ENCODE measurements at places on chromosomes 13 and 19.

DNA sequence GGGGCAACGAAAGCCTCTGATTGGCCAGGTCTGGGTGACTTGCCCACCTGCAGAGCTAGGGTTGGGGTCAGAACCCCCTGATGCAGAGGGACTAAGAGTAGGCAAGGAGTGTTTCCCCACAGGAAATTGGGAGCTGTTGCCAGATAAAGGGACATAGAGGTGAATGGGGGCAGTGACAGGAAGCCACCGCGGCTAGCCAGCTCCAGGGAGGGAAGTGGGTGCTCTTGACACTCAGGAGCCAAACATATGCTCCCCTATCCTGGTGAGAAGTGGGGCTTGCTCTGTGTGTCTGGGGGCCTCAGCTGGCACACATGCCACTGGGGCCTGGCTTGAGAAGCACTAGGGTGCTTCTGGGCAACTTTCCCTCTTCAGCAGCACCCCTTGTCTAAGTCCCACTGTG, 26.0 kb downstream of the WDR88 start:
- no peak for DNase-seq
- H3K4me1 ChIP-seq: peaks cover 9% of the 10 kb centered on the region
- no peaks in the 10 kb centered on the region for H3K27me3 ChIP-seq
- no peak overlapping the region for H3K27ac ChIP-seq
- no peaks in the 10 kb centered on the region for H3K36me3 ChIP-seq
- no peak overlapping the region for H3K4me3 ChIP-seq

GRCh38 chr13:79626924-79627323, 146.0 kb downstream of the NDFIP2 start:
- no peak overlapping the region for H3K27ac ChIP-seq
- no peak for DNase-seq
- no peaks in the 10 kb centered on the region for H3K36me3 ChIP-seq
- no peaks in the 10 kb centered on the region for H3K27me3 ChIP-seq

DNA sequence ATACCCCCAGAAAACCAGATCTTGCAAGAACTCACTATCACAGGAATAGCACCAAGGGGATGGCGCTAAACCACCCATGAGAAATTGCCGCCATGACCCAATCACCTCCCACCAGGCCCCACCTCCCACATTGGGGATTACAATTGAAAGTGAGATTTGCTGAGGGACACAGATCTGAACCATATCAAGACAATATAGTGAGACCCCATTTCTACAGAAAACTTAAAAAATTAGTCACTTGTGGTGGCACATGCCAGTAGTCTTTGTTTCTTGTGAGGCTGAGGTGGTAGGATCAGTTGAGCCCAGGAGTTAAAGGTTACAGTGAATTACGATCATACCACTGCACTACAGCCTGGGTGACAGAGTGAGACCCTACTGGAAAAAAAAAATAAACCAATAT, 9.7 kb downstream of the DNAJC15 start:
- H3K4me1 ChIP-seq: no peaks in the 10 kb centered on the region
- no peak for DNase-seq
- H3K27ac ChIP-seq: no peak overlapping the region
- H3K36me3 ChIP-seq: peaks cover 11% of the 10 kb centered on the region
- H3K4me3 ChIP-seq: no peak overlapping the region

- no peak for DNase-seq
- H3K27me3 ChIP-seq: no peaks in the 10 kb centered on the region
- peaks cover 6% of the 10 kb centered on the region for H3K4me1 ChIP-seq
Measured at GRCh38 chr19:34767951-34768350, 5.1 kb downstream of the ZNF599 start.

DNA sequence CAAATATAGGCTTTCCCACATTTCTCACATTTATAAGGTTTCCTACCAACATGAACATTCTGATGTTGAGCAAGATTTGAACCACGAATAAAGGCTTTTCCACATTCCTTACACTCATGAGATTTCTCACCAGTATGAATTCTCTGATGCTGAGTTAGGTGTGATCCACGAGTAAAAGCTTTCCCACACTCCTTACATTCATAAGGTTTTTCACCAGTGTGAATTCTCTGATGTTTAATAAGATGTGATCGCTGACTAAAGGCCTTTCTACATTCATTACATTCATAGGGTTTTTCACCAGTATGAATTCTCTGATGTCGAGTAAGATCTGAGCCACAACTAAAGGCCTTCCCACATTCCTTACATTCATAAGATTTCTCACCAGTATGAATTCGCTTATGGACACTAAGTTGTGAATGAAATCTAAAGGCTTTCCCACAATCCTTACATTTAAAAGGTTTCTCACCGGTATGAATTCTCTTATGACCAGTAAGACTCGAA, 19.0 kb downstream of the ZNF790 start:
- H3K27ac ChIP-seq: no peak overlapping the region
- DNase-seq: no peak
- H3K4me1 ChIP-seq: no peaks in the 10 kb centered on the region
- no peaks in the 10 kb centered on the region for H3K27me3 ChIP-seq
- H3K4me3 ChIP-seq: no peak overlapping the region
- peaks cover 3% of the 10 kb centered on the region for H3K36me3 ChIP-seq

GRCh38 chr19:49887037-49887664, 9.5 kb downstream of the IL4I1 start:
- H3K27me3 ChIP-seq: no peaks in the 10 kb centered on the region
- H3K27ac ChIP-seq: no peak overlapping the region
- peaks cover 32% of the 10 kb centered on the region for H3K36me3 ChIP-seq
- no peak overlapping the region for H3K4me3 ChIP-seq
- H3K4me1 ChIP-seq: peaks cover 17% of the 10 kb centered on the region

GRCh38 chr19:35986111-35986510, 8.9 kb upstream of the SDHAF1 start:
- H3K4me1 ChIP-seq: no peaks in the 10 kb centered on the region
- no peak for DNase-seq
- peaks cover 81% of the 10 kb centered on the region for H3K27me3 ChIP-seq
- H3K27ac ChIP-seq: no peak overlapping the region
- no peak overlapping the region for H3K4me3 ChIP-seq
- no peaks in the 10 kb centered on the region for H3K36me3 ChIP-seq

GRCh38 chr19:5635427-5635826, 12.5 kb downstream of the SAFB start:
- H3K27ac ChIP-seq: no peak overlapping the region
- H3K4me1 ChIP-seq: peaks cover 31% of the 10 kb centered on the region
- H3K27me3 ChIP-seq: no peaks in the 10 kb centered on the region
- peaks cover 30% of the 10 kb centered on the region for H3K36me3 ChIP-seq
- DNase-seq: no peak
- no peak overlapping the region for H3K4me3 ChIP-seq

DNA sequence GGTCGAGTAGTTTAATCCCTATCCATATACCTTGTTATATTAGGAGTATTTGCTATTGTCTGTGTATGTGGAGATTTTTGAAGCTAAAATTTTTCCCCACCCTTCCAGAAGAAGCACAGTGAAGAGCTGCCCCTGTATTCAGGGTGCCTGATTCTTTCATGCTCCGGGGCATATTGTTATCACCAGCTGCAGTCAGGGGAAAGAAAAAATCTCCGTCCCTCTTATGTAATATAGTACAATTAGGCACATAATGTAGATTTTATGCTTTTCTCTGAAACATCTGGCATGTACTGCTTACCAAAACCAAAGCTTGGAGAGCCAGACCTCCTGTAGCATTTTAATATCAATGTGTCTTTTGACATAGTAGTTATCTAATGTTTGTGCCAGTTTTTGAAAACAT, 214.9 kb upstream of the EDNRB start:
- no peaks in the 10 kb centered on the region for H3K36me3 ChIP-seq
- no peak overlapping the region for H3K27ac ChIP-seq
- H3K4me1 ChIP-seq: peaks cover 6% of the 10 kb centered on the region

DNA sequence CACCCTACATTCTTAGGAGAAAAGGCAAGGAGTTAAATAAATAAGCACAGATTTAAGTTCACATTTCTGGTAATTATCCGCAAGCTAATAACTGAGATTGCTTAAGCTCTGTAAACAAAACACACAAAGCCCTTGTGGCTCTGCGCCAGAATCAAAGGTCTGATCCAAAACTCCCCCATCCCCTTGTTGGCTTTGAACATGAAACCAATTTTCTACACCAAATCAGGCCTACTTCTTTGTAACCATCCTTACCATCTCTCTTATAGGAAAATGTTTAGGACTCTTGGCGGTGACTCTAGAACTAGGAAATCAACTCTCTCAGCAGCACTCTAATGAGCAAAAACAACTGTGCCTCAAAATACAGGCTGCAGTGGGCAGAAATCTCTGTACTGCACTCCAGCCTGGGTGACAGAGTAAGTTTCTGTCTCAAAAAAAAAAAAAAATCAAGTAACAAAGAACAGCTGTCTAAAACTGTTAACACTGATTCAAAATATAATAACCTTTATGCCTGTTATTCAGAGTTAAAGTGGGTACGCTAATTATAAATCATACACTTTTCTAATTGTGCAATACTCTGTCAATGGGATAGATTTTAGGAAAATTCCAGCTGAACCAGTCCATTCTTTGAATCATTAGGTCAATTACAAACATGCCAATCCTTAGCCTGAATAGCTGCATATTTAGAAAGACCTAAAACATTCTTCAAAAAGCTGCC, 25.8 kb downstream of the ABCC4 start:
- no peaks in the 10 kb centered on the region for H3K27me3 ChIP-seq
- no peaks in the 10 kb centered on the region for H3K36me3 ChIP-seq
- H3K27ac ChIP-seq: no peak overlapping the region

All from T-cell (primary cell).